ENCODE measurements at places on chromosomes 2 and 18.

DNA sequence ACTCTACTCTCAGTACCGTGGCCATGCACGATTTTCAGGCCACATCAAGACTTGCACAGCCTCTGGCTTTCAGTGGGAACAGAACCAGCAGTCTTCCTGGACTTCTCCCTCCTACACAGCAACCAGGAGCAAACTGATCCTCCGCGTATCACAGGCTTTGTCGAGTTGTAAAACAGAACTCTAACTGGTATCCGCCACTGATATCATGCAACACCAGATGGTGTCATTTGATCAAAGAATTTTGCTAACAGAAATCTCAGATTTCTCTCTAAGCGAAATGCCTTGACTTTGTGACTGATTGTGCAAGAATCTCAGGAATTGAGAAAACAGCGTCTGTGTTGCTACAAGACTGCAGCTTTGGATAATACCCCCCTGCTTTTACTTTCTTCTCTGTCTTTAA is 85.7 kb downstream of the COPS8 start:
- DNase-seq: no peak

DNA sequence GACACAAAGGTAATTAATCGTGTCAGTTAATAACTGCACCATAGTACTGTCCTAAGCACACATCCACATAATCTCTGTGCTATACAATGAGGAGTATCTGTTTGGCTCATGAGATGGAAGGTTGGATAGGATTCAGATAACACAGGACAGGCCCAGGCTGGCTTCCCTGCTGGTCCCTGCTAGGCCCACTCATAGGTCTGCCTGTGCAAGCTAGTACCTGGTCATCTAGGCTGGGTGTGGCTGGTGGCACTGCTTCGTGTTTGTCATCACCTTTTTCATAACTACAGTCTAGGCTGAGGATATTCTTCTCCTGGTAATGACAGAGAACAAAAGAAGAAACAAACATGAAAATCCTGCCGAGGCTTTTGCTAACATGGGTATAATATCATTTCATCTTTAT is 392.8 kb downstream of the TRIB2 start:
- no peak for DNase-seq

DNA sequence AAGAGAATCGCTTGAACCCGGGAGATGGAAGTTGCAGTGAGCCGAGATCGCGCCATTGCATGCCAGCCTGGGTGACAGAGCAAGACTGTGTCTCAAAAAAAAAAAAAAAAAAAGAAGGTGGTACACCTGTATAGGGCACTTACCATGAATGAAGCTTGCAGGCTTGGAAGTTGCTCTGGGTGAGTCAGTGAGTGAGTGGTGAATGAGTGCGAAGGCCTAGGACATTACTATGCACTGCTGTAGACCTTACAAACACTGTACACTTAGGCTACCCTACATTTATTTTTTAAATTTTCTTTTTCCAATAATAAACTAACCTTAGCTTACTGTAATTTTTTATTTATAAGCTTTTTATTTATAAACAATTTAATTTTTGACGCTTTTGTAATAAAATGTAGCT is 78.4 kb upstream of the ATG16L1 start:
- no peak for DNase-seq

GRCh38 chr18:9860682-9861081 is 25.1 kb upstream of the TXNDC2 start:
- DNase-seq: no peak

DNA sequence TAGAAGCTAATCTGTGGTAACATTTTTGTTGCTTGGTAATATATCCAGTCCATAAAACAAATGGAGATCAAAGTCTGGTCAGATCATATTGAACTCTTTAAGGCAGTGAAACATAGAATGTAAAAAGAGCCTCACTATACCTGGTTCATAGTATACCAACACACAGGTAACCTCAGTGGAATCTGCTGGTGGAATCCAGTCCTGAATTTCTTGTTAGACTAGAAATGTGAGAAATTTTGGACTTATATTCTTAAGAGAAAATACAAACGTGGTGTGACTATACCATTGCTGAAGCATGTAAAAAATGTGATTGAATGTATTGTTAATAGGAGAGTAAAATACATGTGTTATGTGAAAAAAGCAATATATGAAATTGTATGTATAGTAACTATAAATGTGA is 46.1 kb upstream of the GRHL1 start:
- no peak for DNase-seq

- DNase-seq: no peak
These were observed 889 bp downstream of the ZC3H15 start for GRCh38 chr2:186486651-186487647.

GRCh38 chr2:23588106-23588505 is 203.1 kb downstream of the KLHL29 start:
- no peak for DNase-seq

DNA sequence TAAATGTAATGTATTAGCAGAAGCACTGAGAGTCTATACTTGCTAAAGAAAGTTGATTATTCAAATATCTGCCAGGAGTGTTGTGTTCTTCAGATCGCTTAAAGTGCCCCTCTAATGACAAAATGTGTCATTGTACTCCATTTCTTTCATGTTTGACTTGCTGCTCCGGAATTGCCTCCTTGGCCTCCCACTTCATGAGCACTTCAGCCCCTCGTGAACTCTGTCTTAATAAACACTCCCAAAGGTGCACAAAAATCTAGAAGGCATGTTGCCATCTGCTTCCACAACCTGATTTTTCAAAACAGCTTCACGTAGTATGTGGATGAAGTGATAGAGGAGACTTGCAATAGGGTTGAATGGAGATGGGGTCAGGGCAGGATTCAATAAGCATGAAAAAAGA is 396.1 kb downstream of the TDRD15 start:
- DNase-seq: no peak

DNA sequence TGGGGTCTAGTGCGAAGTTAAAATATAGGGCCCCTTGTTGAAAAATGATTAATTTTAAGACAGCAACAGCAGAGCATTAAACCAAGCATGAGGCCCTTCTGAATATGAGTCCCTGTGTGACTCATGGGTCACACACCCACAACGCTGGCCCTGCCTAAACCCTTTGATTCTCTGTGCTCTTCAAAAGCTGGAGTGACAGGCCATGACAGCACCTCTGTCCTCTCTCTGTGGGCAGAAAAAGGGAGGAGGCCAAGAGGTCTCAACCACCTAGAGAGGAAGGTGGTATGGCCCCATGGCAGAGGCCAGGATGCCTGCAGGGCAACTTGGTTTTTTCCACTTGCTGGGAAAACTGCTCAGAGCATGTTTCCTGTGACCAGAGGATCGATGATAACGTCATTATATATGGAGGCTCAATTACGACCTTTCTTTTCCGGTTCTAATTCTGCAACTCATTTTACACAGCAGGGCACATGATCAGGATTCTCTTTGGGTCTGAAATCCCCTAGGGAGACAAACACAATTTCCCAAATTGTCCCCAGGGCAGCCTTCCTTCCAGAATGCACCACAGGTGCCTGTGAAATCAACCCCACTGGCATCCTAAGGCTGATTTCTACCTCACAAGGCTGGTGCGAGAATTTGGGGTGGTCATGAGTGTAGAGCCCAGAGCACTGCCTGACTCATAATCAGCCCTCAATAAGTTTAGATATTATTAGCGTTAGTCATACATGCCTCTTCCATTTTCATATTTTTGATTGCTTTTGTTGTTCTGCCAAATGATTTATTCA is 102.0 kb upstream of the PPP1CB start:
- DNase-seq: no peak

DNA sequence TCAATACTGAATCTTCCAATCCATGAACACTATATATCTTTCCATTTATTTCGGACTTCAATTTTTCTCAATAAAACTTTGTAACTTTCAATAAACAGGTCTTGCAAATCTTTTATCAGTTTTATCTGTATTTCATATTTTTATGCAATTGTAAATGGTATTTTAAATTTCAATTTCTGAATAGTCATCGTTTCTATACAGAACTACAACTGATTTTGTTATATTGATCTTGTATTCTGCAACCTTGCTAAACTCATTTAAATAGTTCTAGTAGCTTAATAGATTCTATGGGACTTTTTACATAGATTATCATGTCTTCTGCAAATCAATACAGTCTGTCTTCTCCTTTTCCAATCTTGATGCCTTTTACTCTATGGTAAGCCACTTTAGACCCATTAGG is 90.4 kb downstream of the FAM228A start:
- no peak for DNase-seq

DNA sequence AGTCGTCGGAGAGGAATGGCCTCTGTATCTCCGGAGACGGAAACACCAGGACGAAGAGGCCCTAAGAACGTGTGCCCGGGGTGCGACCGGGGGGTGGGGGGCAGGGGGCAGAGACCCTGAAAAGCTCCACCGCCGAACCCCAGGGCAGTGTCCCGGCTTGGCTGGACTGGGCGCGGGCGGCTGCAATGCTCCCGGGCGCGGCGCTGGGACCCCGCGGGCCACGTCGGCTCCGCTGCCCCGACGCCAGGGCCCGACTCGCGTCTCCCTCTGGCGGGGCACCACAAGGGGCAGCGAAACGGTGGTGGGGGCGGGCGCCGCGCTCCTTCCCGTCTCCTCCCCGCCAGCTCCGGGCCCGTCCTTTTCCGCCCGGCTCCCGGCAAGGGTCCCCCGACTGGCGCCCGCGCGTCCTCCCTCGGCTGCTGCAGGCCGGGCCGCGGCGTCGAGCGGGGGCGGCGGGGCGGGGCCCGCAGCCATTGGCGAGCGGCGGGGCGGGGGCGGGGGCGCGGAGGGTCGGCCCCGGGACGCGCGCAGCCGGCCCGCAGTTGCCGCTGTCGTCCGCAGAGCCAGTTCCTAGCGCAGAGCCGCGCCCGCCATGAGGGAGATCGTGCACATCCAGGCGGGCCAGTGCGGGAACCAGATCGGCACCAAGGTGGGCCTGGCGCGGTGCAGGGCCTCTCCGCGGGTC is at the start of gene TUBB6:
Gene TUBB6 (plus strand): TSS at position 541 of the 685 bp plus-strand sequence. CDS start 52 bp downstream, at position 593.
- no peak for DNase-seq

- no peak for DNase-seq
These were observed 648.9 kb upstream of the SALL3 start for GRCh38 chr18:78330766-78331165.

DNA sequence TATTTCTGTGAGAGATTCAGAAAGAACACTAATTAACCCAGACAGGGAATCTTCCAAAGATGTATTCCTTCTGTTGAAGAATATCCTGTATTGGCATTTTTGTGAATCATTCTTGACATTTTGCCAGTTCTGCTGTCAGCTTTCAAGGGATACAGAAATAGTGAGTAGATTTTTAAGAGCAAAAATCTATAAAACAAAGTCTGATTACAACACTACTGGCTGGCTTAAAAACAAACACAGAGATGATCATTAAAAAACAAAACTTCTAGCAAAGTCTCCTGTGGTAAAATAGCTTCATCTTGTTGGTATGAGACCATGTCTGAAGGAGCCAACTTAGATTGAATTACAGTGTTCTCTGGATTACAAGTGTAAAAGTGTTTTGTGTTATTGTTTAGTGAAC is 866.3 kb upstream of the KLHL29 start:
- no peak for DNase-seq

DNA sequence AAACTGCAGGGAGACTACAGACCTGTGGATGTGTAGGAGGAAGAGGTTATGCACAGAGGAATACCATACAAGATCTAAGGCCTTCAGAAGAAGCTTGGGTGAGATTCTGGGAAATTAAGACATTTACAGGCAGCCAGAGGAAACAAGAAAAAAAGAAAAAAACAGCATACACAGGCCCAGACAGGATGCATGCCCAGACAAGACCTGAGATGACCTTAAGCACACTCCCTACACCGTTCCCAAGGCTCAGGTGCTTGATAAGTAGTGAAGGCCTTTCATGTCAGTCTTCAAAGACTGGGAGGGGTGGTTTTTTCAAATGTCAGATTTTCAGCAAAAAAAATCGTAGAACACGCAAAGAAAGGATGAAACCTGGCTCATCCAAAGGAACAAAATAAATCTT is 83.0 kb downstream of the CCDC138 start:
- DNase-seq: no peak

DNA sequence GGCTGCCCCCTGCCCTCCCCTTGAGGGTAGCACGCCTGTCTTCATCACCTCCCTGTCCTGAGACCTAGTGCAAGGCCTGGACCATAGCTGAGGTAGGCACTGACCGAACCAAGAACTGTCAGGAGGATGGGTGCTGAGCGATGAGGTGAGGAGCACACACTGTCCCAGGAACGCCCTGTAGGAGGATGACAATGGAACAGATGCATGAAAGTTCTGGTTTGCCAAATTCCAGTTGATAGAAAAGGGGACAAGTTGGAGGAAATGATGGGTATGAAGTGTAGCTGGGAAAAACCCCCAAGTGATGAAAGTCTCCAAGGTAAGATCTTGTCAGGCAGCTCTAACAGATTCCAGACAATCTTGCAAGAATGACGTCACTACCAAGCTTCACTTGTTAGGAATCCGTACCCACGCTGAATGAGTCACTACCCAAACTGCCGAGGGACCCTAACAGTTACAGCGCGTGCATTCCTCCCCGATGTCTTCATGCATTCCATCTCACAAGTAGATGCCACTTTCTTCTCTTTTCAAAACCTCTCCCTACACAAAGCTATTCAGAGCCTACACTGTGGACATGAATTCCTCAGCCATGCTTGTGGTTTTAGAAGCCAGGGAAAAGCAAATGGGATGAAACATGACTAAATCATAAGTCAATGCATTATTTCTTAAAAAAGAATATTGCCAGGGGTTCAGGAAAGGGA is 27.6 kb downstream of the MRPL33 start:
- no peak for DNase-seq

DNA sequence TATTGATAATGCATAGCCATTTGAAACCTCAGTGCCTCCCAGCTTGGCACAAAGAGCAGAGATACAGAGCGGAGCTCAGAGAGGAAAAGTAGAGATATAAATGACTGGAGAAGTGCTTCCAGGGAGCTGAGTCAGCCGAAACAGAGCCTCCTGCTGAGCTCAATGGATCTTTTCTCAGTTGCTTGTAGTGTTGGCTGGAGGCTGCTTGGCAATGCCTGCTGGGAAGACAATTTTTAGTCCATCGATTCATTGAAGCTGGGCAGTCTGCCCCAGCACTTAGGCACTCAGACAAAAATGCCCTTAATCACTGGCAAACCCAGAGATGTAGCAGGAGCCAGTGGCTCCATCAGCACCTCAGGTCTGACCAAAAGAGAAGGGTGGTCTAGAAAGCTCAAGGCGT is 81.3 kb upstream of the SETBP1 start:
- DNase-seq: no peak

DNA sequence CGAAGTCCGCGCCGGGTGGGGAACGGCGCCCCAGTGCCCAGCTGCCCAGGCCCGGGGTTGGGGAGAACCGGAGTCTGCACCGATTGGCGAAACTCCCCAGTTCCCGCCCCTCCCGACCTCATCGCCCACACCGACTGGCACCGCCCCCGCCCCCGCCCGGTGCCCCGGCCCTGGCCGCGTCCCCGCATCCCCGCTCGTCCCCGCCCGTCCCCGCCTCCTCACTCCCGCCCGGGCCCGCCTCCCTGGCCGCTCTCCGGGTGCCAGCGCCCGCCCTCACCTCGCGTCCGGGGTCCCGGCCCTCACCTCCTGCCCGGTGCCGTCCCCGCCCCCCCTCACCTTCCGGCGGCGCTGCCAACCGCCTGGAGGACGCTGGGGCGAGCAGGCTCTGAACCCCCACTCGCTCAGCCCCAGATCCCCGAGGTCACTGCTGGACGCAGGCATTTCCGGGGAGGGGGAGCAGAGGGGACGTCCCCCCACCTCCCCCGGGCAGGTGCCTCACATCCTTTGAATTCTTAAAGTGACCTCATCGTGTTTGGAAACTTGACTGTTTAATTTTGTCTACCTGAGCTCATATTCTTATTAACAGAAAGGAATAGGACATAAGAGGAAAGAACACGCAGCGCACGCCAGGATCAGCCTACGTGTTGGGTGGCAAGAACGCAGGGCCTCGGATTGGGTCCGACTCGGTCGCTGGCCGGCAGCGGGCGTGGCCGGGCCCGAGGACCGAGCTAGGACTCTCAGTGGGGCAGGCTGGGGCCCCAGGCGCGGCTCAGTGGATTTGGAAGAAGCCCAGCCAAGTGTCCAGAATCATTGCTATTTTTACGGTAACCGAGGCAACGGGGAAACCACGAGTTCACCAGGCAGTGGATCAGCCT is at the start of gene FAM110C:
Gene FAM110C (minus strand): TSS at position 35 of the 875 bp plus-strand sequence. CDS start 120 bp downstream, outside the sequence.
- DNase-seq: no peak
